ENCODE measurements at places on chromosomes 1 and 21.

DNA sequence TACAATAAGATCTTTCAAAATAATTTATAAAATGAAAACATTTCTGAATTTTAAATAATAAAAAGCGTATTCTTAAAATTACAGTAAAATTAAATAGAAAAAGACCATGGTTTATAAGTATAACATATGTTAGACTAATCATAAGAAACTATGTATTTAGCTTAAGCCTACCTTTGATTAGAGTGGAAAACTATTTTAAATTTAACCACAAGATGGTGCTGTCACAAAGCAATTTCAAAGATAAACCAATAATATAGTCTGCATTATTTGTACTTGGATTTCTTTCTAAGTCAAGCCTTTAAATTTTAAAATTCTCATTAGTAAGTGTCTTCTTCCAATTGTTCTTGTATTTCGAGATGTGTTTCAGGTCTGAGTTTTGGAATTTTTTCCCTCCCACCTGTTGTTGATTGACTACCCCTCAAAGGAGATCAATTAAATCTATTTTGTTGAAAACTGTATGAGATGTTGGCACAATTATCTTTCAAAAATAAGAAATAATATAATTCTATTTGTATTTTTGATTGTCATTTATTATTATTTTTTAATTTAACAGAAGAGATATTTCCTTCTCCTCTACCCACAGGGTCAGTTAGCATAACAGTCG lies 459.8 kb downstream of the KCNT2 start:
- peak; percentile 2 for DNase-seq

DNA sequence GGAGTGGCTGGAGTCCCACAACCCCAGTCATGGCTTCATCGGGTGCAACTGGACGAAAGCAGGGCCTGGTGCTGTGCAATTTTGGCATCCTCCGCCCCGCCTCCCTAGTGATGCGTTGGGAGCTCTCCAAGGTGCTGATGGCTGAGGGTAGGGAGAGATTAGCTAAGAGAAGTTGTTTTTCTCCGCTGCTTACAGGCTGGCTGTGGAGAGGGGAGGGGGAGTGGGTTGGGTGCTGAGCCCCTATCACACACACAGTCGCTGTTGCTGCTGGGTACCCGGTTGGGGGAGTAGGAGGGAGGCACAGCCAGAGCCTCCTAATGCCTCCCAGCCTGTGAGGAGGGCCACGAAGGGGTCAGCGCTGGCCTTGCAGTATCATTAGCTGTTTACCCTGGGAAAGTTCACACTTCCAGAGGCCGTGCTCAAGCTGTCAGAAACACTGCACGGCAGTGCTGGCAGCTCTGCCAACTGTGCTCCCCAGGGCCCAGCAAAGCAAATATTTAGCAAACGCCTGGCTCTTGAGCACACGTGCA lies 110.0 kb downstream of the GRIK3 start:
- DNase-seq = peak; percentile 87

DNA sequence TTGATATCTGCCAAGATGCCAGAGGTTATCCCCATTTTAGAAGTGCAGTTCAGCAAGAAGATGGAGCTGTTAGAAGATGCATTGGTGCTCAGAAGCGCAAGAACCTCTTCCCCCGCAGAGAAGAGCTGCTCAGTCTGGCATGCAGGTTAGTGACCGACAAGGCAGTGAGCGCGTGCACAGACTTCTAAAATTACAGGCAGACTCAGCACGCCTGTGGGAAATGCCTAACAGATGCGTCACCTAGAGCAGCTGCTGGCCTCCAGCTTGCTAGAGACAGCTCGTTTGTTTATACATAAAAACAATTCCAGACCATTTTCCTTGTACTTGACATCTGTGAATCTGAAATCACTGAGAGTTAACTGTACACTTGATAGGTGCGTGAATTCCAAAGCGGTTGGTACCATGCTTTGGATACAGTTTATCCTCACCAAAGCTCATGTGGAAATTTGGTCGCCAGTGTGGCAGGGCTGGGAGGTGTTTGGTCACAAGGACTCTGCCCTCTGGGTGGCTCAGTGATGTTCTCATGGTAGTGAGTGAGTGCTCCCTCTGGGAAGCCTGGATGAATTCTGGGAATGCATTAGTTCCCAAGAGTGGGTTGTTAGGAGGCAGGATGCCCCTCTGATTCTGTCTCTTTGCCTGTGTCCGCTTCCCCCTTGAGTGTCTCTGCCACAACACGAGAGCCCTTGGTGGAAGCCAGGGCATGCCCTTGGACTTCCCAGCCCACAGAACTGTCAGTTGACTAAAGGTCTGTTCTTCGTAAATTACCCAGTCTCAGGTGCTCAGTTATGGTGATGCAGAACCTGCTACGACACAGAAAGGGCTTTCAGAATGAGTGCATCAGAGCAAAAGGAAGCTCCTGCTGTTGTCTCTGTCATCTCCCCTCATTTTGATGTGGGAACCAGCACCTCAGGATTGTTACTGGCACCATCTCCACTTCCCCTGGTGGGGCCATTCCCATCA lies 24.4 kb downstream of the SNAP47 start:
- no peak for DNase-seq

- DNase-seq = no peak
Measured at GRCh38 chr1:165841582-165842017, 14.2 kb downstream of the UCK2 start.

DNA sequence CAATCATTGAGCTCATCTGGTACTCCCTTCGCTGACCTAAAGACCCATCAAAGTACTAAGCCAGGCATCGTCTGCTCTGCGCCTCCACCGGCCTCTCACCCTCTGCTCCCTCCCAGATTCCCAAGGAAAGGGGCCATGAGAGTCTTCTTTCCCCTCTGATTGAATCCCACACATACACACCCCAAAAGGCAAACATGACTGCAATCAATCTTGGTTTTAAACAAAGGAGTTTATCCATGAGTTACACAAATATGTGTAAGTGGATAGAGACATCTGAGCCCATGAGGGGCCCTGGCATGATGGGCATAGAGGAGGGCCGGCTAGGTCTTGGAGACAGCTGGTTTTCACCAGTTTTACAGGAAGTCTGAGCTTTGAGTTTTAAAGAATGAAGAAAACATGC lies 50.9 kb downstream of the CAPN2 start:
- DNase-seq = no peak

DNA sequence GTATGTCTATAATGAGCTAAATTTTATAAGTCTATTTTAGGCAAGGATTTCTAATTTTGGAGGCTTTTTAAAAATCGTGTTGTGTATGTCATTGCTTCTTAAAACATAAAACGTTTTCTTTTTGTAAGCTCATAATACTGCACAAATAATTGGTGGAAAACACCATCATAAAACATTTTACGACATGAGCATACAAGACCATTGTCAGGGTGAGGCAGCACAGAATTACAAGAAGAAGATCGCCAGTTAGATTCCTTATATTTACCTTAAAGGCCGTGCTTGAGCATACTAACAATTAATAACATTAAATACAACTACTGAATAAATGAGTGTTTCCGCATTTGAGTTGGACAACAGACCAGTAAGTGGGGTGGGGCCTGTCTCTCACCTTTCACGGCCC lies 19.1 kb upstream of the LMX1A start:
- DNase-seq = no peak

- DNase-seq = no peak
Measured at GRCh38 chr1:81314513-81315233, 486.1 kb upstream of the ADGRL2 start.

GRCh38 chr1:20058531-20058930 lies 11.5 kb upstream of the PLA2G5 start:
- DNase-seq = no peak

GRCh38 chr1:14739082-14739832 lies 140.8 kb downstream of the KAZN start:
- DNase-seq = no peak

DNA sequence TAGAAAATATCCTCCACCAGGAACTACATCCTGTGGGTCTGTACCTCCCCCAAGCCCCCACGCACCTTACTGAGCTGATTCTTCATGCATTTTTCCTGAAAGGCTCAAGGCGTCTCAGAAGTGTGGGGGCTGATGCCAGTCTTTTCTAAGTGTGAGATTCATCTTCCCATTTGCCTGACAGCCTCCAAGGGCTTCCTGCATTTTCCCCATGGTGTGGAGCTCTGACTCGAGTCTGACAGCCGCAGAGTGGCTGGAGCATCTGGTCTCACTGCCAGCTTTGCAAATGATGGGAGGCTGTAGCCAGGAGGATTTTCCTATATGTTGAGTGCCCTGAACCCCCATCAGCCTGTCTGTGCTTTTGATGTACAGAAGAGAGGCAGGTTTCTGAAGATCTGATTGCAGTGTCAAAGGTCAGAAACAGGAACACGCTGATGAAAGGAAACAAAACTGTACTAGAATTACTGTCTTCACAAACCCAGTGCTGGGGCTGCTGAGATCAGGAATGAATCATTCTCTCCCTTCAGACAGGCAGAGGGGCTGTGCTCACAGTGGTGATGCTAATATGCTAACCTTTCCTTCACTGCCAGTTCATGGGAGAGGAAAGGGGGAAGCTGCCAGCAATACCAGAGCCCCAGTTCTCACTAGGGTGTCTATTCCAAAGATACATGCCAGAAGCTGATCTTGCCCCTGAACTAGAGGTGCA lies 201.5 kb upstream of the C1orf174 start:
- no peak for DNase-seq

GRCh38 chr1:232047473-232047872 lies 420.9 kb downstream of the DISC1 start:
- DNase-seq = no peak

GRCh38 chr1:110956586-110956985 lies 7.1 kb downstream of the LRIF1 start:
- no peak for DNase-seq

- DNase-seq = no peak
Measured at GRCh38 chr1:37636435-37636834, 1.7 kb upstream of the RSPO1 start.

DNA sequence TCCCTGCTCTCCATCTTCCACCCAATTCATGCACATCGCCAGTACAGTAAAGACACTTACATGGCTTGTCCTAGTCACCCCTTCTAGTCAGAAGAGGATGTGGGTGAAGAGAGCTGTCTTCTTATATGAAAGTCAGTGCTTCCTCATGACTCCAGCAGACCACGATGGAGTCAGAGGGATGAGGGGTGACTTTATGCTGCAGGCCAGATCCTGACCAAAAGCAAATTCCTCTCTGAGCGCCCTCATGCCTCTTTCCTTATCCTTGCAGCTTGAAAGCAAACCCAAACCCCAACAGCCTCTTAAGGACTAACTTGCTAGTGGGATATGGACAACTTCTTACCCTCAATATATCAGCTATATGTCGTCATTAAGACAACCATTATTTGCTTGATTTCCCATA lies 348.2 kb upstream of the DUSP10 start:
- no peak for DNase-seq

GRCh38 chr1:42173155-42173933 lies 8.8 kb upstream of the GUCA2A start:
- DNase-seq = peak; percentile 78

GRCh38 chr1:248862695-248862997 lies 3.8 kb upstream of the ZNF692 start:
- no peak for DNase-seq
